ENCODE measurements at places on chromosomes 13 and 19.

DNA sequence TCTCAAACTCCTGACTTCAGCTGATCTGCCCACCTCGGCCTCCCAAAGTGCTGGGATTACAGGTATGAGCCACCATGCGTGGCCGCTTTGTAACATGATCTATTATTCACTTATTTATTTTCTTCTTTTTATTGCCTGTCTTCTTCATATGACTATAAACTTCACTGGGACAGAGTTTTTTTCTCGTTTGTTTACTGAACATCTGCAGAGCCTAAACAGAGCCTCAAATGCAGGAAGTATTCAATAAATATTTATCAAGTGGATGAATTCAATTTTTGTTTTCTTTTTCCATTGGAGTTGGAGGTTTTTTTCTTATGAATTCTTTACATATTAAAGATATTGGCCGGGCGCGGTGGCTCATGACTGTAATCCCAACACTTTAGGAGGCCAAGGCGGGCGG lies 54.7 kb downstream of the SKA3 start:
- DNase-seq: no peak

DNA sequence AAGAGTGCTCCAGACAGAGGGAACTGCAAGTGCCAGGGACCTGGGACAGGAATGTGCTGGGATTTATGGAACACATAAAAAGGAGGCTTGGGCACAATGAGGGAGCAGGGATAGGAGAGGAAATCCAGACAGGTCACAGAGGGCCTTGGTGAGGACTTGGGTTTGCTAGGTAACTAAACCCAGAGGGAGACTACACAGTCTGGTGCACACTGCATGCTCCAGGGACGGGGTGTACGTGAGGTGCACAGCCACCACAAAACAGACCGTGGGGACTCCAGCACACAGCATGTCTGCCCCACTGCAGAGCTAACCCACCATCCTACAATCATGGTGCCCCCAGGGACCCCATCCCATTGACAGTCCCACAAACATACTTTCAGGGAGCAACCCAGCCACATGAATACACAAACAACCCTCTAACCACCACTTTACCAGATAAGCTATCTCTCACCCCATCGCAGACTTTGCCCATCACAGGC lies 5.5 kb upstream of the ZFP36 start:
- DNase-seq: no peak

DNA sequence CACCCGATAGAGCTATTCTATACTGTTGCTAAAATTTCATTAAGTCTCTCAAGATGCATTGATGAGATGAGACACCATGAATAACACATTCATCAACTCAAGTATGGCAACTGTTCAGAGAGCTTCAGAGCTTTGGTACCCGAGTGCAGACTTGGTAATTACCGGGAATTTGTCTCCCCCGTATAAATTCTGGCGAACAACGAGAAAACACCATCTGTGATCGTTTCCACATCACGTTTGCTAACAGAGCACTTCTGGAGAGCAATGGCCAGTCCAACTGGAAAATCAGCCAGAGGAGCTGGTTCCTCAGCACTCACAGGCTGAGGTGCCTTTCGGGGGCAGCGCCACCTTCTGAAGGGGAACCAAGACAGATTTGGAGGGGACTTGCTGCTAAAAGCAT lies 40.2 kb downstream of the SUGP2 start:
- no peak for DNase-seq

- no peak for DNase-seq
Measured at GRCh38 chr13:83162493-83162892, 719.8 kb downstream of the SLITRK1 start.

DNA sequence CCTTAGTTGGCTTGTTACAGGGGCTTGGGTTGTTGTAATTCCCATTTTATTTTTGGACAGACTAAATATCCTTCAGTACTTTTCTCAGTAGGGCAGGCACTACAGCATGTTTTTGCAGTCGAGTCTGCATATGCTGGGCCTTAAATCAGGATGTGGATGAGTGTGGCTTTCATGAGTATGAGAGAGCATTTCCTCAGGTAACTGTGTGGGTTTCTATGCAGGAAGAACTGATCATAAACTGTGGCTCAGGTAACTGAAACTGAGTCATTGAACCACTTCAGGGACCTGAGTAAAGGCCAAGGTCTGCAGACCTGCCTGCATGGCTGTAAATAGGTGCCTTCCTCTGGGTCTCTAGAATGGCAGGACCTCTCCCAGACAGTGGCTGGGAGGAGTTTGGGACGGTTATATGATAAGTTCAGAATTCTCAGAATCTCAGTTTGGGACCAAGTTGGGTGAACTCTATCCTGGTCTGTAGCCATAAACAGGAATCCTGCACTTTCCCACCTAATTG lies 112.1 kb downstream of the ZNF737 start:
- no peak for DNase-seq

- no peak for DNase-seq
Measured at GRCh38 chr19:7533281-7533885, 2.1 kb upstream of the PNPLA6 start.

- DNase-seq: no peak
Measured at GRCh38 chr13:27139565-27139964, 32.0 kb downstream of the USP12 start.

- DNase-seq: no peak
Measured at GRCh38 chr19:58409010-58409790, 751 bp downstream of the ZNF584 start.

- no peak for DNase-seq
Measured at GRCh38 chr13:83984793-83985192, 102.5 kb upstream of the SLITRK1 start.

GRCh38 chr13:32010136-32010535 lies 21.4 kb upstream of the FRY start:
- no peak for DNase-seq

DNA sequence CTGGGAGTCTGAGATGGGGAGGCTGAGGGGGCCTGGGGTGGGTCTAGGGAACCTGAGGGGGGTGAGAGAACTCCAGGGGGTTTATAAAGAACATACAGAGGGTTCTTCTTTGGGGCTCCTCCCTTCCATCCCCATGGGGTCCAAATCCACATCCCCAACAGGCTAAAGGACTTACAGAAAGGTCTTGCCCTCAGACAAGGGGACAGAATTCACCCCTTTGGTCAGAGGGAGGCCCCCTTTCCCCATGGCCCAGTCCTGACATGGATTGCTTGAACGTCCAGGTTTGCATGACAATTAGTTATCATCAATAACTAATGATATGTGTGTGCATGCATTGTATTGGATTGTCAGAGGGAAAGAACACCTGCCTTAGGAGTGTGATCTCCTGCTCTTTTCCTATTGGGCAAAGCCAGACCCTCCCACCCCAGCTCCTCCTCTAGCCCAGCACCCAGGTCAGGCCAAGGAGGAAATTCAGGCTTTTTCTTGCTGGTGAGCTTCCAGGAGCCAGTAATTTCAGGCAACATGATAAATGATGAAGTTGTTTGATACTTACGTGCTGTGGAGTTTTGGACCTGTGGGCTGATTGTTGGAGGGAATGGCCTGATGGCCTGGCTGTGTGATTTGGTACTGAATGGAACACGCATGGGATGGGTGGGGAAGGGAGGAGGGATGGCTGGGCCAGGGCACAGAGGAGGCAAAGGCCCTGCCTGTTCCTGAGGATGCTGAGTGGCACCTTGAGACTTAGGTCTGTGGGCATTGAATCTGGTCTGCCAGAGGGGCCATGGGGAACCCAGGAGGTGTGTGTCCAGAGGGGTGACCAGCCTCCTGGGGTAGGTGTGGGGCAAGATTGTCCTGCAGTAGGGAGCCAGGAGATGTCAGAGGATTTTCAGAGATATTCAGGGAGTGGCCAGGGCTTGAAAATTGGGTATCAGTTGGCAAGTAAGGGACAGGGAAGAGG lies 1.1 kb downstream of the KLHL26 start:
- DNase-seq: no peak

- no peak for DNase-seq
Measured at GRCh38 chr13:106996867-106997618, 429.1 kb upstream of the ARGLU1 start.

- no peak for DNase-seq
Measured at GRCh38 chr13:96540670-96541069, 450.8 kb downstream of the HS6ST3 start.

DNA sequence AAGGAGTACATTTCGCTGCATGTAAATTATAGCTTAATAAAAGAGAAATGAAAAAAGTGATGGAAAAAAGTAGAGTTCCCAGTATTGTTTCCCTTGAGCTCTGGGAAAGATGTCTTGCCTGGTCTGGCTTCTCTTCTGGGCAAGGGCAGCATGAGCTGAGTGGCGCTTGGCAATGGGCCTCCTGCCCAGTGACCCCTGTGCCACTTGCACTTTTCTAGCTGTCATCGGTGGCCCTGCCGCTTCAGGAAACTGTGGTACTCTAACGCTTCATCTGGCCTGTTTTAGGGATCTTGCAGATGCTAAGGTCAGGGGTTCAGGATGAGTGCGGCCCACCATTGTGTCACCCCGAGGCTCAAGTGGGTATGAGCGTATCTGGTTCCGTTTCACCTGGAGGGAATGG lies 161.4 kb downstream of the MTUS2 start:
- DNase-seq: no peak

GRCh38 chr19:39927076-39927475 lies 7.4 kb downstream of the FCGBP start:
- DNase-seq: no peak

DNA sequence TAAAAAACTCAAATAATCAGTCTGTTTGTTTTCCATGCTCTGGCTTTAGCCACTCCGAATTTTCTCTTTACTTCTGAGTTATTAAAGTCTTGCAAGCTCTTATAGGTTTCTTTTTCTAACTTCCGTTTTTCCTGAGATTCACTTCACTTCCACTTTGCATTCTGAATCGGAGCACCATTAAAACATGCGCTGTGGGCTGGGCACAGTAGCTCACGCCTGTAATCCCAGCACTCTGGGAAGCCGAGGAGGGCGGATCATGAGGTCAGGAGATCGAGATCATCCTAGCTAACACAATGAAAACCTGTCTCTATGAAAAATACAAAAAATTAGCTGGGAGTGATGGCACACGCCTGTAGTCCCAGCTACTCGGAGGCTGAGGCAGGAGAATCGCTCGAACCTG lies 357.9 kb downstream of the SLITRK6 start:
- DNase-seq: no peak

DNA sequence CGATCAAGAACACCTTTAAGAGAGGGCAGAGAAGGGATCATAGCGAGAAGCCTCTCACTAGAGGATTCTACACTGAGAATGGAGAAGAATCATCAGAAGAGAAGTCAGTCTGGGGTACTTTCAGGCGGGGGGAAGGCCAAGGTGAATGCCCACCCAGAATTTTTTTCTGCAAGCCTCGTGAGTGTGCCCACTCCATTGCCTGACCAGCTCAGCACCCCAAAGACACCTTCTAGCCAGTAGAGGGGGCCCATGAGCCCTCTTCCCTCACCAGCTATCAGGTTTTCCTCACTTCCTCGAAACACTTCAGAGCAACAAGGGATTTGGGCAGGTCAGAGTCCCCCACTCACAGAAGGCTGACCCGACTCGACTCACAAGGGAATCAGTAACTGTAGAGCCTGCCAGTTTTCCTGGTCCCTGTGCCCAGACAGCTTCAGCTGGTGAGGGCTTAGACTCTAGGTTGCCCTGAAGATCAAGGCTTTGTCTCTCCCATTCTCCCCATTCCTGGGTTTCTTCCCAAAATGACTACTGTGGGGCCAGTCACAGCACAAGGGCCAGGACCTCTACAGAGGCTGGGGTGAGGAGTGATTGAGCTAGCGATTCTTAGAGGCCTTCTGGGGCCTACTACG lies 18.4 kb downstream of the NLRP13 start:
- DNase-seq: no peak

DNA sequence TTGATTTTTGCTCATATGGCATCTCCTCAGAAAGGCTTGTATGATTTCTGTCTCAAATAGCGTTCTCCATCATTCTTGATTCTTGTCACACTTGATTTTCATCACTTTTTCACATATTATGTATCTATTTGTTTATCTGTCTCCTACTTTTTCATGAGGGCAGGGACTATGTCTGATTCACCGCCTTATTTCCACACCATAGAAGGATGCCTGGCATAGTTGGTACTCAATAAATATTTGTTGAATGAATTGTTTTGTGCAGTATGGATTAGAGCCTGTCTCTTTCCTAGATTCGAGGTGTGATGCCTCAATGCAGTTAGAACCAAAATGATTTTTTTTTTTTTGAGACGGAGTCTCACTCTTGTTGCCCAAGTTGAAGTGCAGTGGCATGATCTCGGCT lies 12.1 kb downstream of the SAE1 start:
- DNase-seq: no peak

DNA sequence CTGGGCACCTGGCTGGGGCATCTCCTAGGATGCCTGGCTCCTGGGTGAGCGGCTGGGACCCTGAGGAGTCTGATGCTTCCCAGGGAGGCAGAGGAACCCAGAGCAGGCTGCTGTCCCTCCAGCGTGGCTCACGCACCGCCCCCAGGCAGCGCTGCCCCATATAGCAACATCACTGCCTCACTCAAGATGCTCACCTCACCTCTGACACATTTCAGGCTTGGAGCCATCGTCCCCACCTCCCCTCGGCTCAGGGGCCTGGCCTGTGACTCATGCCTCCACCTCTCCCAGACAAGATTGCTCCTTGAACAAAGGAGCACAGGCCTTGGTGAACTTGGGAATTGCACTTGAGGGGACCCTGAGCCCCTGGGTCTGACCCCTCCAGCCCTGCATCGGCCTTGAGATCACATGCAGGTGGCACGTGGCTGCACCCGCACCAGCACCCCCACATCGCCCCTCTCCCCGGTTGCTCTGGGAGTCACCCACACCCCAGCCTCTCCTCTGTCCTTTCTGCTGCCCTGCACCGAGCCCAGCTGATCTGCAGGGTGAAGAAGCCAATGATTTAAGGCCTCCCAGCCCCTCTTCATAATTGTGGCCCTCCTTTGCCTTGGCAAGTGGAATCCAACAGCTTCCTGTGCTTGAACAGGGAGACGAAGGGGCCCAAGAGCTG lies 11.2 kb downstream of the CEBPA start:
- DNase-seq: no peak

- no peak for DNase-seq
Measured at GRCh38 chr19:4352701-4353121, 9.3 kb downstream of the MPND start.

DNA sequence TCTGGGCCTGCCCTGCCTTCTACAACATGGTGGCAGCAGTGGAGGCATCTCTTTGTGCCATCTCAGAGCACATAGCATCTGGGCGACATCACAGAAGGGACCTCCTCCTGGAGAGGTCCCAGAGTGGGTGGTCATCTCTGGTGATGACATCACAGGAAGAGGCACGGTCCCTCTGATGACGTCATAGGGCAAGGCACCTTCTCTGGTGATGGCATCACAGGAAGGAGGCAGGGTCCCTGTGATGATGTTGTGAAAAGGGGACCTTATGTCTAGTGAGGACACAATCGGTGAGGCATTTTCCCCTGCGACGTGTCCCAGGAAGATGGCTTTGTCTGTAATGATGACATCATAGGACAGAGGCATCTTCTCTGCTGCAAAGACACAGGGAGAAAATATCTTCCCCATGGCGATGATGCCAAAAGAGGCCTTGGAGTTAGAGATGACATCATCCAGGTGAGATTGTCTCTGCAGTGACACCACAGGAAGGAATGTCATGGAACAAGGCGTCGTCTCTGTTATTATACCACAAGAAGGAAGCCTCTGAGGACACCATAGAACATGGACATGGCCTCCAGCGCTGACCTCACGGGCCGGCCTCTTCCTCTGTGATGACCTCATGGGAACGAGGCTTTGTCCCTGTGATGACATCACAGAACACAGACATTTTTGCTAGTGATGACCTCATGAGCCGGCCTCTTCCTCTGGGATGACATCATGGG lies 10.7 kb downstream of the SHISA7 start:
- DNase-seq: no peak
